HFFc6 (cell line): ENCODE measurements at places on chromosomes 2 and 18. TPM values are rescaled to one million over a fixed set of nuclear protein-coding genes. Genes with fewer than 3 reads are reported as not detected.

DNA sequence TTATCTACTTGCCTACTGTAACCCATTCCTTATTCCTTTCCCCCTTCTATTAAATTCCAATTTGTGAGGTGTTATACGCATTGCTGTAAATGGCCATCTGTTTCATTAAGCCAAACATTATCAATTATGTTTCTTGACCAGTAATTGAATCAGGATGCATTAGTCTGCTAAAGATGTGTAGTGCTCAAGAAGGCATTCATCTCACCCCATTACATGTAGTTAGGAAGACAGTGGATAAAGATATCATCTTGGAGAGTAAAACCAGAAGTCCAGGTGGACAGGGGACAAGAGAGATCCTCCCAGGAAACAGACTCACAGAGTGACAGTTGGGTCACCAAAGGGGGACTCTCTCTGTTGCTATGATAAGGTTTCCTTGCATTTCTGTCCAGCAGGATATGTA is 73.3 kb upstream of the FAM98A start:
- no peaks in the 10 kb centered on the region for H3K36me3 ChIP-seq
- H3K4me1 ChIP-seq = no peaks in the 10 kb centered on the region
- H3K27me3 ChIP-seq = no peaks in the 10 kb centered on the region; the same call in 1 of the 2 replicates
- H3K27ac ChIP-seq = no peak overlapping the region
- DNase-seq = no peak
- no peak overlapping the region for H3K4me3 ChIP-seq

- peaks cover 20% of the 10 kb centered on the region for H3K27me3 ChIP-seq
- H3K27ac ChIP-seq = no peak overlapping the region
- no peak for DNase-seq
- no peaks in the 10 kb centered on the region for H3K4me1 ChIP-seq
Measured at GRCh38 chr2:44061876-44062275, 66.1 kb upstream of the LRPPRC start.

DNA sequence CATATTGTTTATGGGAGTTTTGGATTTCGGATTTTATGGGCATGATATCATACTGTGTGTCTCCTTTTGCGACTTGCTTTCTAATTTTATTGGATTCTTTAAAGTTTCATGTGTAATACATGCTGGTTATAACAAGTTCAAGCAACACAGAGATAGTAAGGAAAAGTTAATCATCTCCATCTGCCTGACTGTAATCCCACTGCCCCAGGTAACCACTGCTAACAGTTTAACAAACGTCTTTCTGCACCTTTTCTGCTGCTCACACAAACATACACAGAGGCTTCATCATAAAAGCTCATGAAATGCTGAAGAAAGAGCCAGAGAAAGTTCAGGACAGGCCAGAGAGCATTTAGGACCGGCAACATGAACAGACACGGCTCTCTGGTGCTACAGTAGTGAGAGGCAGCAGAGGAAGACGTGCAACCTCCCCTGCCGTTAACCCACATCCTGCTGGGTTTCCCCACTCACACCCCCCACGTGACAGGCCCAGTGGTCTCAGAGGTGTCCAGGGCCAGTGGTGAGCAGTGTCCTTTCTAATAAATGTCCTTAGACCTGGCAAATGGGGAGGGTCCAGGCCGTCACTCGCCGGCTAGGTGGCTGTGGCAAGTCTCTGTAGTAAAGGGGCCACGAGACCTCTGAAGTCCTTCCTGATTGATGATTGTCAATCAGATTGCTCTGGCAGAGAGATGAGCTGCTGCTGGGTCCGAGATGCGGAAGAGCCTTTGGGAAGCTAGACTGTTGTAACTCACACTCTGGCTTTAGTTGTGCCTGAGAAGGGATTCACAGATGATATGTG is 43.0 kb upstream of the SLC1A4 start:
- peaks cover 22% of the 10 kb centered on the region for H3K27me3 ChIP-seq
- no peak for DNase-seq

DNA sequence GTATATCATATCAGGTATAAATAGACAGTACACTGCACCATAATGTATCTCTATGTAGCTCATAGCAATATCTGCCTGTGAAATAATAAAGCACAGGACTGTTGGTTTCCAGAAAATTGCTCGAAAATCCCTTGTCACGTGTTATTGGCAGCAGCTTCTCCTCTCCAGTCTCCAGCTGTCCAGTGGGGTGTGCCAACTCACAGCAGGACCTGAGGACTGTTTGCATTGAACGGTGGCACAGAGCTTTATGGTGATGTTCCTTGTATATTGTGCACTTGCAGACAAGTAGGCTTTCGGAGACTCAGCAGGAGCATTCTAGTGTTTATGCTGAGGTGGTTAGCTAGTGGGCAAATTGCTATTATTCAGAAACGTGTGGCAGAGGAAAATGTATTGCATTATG is 182.2 kb upstream of the ATP5MC3 start:
- no peaks in the 10 kb centered on the region for H3K36me3 ChIP-seq
- H3K27me3 ChIP-seq = peaks cover 4% of the 10 kb centered on the region; the same call in 1 of the 2 replicates
- no peak overlapping the region for H3K4me3 ChIP-seq
- no peak for DNase-seq

DNA sequence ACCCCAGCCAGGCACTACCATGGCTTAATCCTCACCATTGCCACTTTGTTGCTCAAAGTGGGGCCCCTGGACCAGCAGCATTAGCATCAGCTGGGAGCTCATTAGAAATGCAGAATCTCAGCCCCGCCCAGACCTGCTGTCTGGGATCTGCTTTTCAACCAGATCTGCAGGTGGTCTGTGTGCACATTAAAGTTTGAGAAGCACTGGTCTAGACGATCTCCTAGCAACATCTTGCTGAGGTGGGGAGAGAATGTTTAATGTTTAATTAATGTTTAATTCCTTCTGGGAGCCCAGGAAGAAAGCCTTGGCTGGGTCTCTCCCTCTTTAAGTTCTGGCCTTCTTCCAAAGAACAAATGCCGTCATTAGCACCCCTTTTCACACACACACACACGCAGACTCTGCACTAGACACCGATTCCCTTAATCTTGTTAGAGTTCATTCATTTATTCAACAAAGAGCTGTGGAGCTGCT is 53.7 kb downstream of the EDAR start:
- no peak overlapping the region for H3K27ac ChIP-seq
- H3K4me1 ChIP-seq = no peaks in the 10 kb centered on the region
- no peak for DNase-seq
- no peak overlapping the region for H3K4me3 ChIP-seq

GRCh38 chr2:16281451-16282335 is 341.3 kb downstream of the MYCN start:
- H3K36me3 ChIP-seq = no peaks in the 10 kb centered on the region; the same call in 1 of the 2 replicates
- peaks cover 2% of the 10 kb centered on the region; the same call in 1 of the 2 replicates for H3K27me3 ChIP-seq
- no peak overlapping the region for H3K4me3 ChIP-seq
- no peaks in the 10 kb centered on the region for H3K4me1 ChIP-seq
- H3K27ac ChIP-seq = no peak overlapping the region
- DNase-seq = no peak

GRCh38 chr18:46899274-46899948 is 17.9 kb downstream of the PIAS2 start:
- no peak for DNase-seq
- peak overlapping the region; percentile 45; the same call in 1 of the 2 replicates for H3K27ac ChIP-seq
- no peaks in the 10 kb centered on the region; the same call in 1 of the 2 replicates for H3K4me1 ChIP-seq
- H3K27me3 ChIP-seq = no peaks in the 10 kb centered on the region; the same call in 1 of the 2 replicates

CXXC1 gene
- total RNA-seq = 37.4 to 46.8 TPM (median 40.9 TPM) in 3 replicates

DNA sequence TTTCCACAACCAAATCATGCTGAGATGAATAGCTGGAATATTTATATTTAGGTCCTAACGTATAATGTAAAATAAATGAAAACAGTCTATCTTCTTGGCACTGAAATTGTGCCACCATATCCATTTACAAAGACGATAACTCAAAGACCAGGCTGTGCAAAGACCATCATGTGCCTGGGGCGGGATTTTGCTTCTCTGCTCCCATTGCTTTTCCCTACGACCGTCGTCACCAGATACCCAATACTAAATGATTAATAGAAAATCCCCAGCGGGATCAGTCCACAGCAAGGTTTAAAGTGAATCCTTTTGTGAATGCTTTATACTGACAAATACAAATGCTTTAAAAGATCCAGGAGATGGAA is 194.3 kb upstream of the ARL4C start:
- peaks cover 4% of the 10 kb centered on the region for H3K36me3 ChIP-seq
- H3K4me3 ChIP-seq = peak overlapping the region; percentile 38; the same call in 1 of the 2 replicates
- H3K4me1 ChIP-seq = peaks cover 52% of the 10 kb centered on the region
- H3K27me3 ChIP-seq = no peaks in the 10 kb centered on the region

FAM110C gene
- not detected in 3 replicates for total RNA-seq

AQP12A gene
- total RNA-seq = not detected in 3 replicates

GRCh38 chr18:45553723-45554388 is 61.4 kb upstream of the SLC14A2 start:
- peaks cover 6% of the 10 kb centered on the region; the same call in 1 of the 2 replicates for H3K27me3 ChIP-seq
- no peak for DNase-seq
- H3K4me3 ChIP-seq = no peak overlapping the region
- H3K4me1 ChIP-seq = no peaks in the 10 kb centered on the region
- H3K36me3 ChIP-seq = no peaks in the 10 kb centered on the region
- no peak overlapping the region for H3K27ac ChIP-seq

EVA1A gene
- total RNA-seq = 65.0 and 68.5 TPM in 2 replicates

MCM6 gene
- total RNA-seq = 20.8 to 35.8 TPM (median 32.9 TPM) in 3 replicates

GRCh38 chr2:126221506-126221905 is 434.5 kb upstream of the GYPC start:
- no peaks in the 10 kb centered on the region for H3K4me1 ChIP-seq
- no peak overlapping the region for H3K4me3 ChIP-seq
- DNase-seq = no peak
- H3K27me3 ChIP-seq = no peaks in the 10 kb centered on the region; the same call in 1 of the 2 replicates

BOLL gene
- total RNA-seq = not detected in 3 replicates

GRCh38 chr18:44536619-44537018 is 144.1 kb upstream of the SETBP1 start:
- no peak overlapping the region for H3K4me3 ChIP-seq
- no peaks in the 10 kb centered on the region for H3K36me3 ChIP-seq
- DNase-seq = no peak
- peaks cover 2% of the 10 kb centered on the region for H3K27me3 ChIP-seq
